ENCODE measurements at places on chromosomes 16 and 17.

- no peak for DNase-seq
Observed at GRCh38 chr17:69143151-69143550, 1.5 kb upstream of the ABCA6 start.

GRCh38 chr17:82933911-82934310, 94.1 kb upstream of the ZNF750 start:
- DNase-seq: no peak

DNA sequence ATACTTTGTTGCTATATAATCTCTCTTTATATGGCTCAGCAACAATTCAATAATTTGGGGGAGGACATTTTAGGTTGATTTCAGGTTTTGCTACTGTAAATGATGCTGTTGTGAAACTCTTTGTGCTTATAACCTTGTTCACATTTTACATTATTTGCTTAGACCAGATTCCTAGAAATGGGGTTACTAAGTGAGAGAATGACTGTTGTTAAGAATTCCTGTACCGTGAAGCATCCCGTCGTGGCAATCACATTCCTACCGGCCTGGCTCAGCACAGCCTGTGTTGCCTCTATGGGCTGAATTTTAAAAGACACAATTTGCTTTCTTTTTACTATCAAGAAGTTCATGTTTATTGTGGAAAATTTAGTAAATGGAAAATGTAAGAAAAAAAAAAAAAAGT, 31.4 kb downstream of the B9D1 start:
- peak; percentile 92 for DNase-seq

- DNase-seq: no peak
Observed at GRCh38 chr17:32494621-32495358, 8.0 kb downstream of the CDK5R1 start.

DNA sequence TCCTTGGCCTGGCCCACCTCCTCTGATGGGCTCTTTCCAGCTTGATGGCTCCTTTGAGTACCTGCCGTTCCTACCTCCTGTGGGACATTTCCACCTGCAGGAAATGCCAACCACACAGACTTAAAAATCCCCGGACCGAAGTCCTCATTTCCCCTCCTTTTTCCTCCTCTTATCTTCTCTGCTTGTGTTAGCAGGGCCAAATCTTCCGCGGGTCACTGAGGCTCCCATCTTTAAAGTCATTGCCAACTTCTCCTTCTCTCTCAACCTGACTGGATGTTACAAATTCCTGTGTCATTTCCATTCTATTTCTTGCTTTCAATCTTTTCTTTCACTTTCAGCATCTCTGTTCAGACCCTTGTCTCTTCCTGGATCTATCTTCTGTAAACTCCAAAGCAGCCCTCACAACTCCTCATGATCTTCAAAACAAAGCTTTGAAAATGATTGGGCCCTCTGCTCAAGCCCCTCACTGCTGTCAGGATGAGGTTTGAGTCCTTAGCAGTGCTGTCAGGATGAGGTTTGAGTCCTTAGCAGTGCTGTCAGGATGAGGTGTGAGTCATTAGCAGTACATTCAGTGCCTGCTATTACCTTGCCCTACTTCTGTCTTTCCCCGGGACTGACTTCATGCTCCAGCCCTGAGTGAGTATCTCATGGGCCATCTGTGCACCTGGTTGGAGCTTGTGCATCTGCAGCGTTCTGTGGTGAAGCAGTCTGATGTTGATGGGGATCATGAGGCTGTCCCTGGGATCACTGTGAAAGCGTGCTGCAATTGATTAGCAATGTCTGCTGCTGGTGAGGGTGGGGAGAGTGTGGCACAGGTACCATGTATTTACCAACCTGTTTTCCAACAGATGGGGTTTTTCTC, 100.1 kb downstream of the IRF8 start:
- no peak for DNase-seq

DNA sequence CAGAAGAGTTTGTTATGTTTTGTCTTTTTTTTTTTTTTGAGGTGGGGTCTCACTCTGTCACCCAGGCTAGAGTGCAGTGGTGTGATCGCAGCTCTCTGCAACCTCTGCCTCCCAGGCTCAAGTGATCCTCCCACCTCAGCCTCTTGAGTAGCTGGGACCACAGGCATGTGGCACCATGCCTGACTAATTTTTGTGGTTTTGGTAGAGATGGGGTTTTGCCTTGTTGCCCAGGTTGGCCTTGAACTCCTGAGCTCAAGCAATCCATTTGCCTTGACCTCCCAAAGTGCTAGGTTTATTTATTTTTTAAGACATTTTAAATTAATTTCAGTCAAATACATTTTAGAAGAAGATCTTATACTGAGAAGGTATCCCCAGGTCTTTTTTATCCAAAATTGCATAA, 366.7 kb downstream of the KCNJ2 start:
- no peak for DNase-seq

- DNase-seq: peak; percentile 89
Observed at GRCh38 chr17:12730931-12731521, 58.3 kb upstream of the ARHGAP44 start.

- no peak for DNase-seq
Observed at GRCh38 chr16:31186930-31187807, 7.2 kb downstream of the FUS start.

DNA sequence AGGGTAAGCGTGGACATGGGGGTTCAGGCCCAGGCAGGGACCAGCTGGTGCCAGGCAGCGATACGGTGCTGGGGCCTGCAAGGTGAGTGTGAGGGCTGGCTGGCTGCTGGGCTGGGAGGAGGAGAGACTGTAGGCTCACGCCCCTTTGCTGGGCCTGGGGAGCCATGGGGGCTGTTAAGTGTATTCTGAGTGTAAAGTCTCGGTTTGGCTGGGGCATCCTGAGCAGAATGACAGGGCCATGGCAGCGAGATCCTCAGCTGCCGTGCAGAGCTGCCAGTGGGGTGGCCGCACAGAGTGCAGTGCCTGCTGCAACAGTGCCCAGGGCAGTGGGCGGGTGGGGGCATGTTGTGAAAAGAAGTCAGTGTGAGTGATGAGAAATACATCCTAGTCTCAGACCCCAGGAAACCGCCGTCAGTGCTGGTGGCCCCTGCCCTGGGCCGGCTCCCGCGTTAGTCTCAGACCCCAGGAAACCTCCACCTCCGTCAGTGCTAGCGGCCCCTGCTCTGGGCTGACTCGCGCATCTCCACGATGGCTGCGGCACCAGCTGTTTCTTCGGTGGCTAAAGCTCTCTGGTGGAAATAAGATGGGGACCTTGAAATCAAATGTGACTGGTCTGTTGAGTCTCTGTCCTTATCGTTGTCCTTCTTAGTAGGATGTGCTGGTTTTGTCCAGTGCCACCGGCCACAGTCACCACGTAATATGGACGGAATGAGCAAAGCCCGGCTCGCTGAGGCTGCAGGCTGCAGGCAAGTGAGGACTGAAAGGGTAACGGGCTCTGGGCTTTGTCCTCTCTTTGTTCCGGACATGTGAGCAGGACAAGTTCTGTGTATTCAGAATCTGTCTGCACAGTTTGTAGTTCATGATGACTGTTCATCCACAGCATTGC, 22.9 kb downstream of the ACSF3 start:
- DNase-seq: no peak

- no peak for DNase-seq
Observed at GRCh38 chr16:6284731-6285130, 1047.9 kb upstream of the RBFOX1 start.

- no peak for DNase-seq
Observed at GRCh38 chr17:53646835-53647234, 175.9 kb upstream of the KIF2B start.

- DNase-seq: no peak
Observed at GRCh38 chr17:56779322-56779721, 54.4 kb downstream of the C17orf67 start.

DNA sequence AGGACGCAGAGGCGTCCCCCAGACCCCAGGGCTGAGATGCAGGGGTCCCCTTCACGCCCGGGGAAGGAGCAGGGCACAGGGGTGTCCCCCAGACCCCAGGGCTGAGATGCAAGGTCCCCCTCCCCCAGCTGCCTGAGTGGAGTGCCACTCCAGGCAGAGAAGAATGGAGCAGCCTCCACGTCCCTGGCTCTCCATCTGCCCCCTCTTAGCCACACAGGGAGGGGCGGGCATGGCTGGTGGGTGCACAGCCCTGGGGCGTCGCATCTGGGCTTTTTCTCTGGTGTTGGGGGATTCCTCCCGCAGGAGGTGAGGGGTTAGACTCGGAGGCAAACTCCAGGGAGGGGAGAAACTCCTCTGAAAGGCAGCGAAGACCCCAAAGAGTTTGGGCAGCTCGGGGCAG, 17.5 kb downstream of the CIBAR2 start:
- no peak for DNase-seq

DNA sequence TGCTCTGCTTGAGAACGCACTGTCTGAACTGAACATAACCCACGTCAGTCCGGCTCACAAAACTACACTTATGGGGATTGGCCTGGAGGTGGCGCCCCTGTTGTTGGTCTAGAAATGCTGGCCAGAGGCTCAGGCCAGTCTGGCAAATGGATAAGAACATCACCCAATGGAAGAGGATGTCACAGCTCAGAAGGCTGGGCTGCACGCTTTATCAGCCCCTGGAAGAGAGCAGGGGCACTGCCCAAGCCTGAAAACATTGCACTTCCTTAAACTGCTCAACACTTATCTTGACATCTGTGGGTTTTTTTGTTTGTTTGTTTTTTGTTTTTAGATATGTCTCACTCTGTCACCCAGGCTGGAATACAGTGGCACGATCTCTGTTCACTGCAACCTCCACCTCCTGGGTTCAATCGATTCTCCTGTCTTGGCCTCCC, 24.8 kb upstream of the BPTF start:
- peak; percentile 77 for DNase-seq

GRCh38 chr16:66521951-66522771, 27.8 kb downstream of the TK2 start:
- peak; percentile 49 for DNase-seq

DNA sequence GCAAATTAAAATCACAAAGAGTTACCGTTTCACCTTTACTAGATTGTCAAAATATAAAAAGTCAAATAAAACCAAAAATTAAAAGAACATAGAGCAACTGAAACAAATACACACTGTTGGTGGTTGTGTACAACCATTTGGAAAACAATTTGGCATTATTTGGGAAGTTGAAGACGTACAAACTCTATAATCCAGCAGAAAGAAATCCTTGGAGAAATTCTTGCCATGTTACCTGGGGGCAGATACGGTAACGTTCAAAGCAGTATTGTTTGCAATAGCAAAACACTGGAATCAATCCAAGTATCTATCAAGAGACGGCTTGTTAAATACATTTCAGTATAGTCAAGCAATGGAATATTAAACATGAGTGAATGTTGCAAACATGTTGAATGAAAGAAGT, 56.7 kb downstream of the TBX4 start:
- no peak for DNase-seq

DNA sequence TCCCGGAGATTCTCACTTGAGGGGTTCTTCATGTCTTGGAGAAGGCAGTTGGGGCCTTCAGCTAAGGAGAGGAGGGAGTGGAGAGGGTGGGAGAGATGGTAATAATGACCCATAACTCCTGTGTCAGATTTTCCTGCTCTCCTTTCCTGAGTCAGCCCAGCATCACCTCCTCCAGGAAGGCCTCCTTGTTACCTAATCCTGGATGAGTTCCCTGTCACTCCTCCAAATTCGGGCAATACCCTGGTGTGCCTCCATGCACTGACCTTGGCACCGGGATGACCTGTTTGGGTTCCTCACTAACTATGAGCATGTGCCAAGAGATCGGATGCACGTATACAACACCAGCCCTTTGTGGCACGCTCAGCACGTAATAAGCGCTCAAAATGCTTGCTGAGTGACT, 38.8 kb downstream of the SDK2 start:
- DNase-seq: no peak

DNA sequence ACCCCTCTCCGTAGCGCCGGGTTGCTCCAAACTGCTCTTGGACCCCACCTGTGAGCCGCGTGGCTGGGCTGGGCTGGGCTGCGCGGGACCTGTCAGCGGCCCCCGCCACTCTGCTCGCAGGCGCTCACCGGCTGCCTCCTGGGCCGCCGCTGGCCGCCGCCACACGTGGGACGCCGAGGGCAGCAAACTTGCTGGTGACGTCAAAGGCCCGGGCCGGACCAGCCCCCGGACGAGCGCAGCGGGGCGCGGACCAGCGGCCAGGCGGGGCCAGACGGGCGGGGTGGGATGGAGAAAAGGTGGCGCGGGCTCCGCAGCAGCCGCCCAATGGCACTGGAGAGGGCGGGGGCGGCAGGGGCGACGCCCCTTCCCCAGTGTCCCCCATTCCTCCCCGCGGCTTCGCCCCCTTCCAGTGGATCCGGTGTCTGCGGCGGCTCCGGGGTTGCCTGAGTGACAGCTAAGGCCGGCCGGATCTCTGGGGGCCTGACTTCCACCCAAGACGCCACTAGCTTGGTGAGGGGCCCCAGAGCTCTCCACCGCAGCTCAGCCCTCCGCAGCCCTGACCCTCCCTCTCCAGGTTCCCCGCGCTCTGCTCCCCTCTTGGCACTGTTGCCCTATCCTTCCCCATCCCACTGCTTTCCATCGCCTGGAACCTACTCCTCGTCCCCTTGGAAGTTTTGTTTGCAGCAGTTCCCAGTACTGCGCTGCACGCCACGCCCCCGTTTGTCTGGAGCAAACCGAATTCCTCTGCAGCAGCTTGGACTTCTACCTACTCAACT, at the start of gene HS3ST3A1:
HS3ST3A1 (minus strand) TSS at position 154 of the 776 bp plus-strand sequence. CDS start 800 bp downstream, outside the sequence.
- peak; percentile 79 for DNase-seq

DNA sequence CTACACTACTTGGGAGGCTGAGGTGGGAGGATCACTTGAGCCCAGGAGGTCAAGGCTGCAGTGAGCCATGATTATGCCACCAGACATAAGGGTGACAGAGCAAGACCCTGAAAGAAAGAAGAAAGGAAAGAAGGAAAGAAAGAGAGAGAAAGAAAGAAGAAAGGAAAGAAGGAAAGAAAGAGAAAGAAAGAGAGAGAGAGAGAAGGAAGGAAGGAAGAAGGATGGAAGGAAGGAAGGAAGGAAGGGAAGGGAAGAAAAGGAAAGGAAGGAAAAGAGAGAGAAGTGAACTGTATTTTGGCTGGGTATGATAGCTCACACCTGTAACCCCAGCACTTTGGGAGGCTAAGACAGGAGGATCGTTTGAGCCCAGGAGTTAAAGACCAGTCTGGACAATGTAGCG, 24.3 kb upstream of the PYY start:
- DNase-seq: no peak

GRCh38 chr16:24845726-24846547, at the start of gene SLC5A11:
Gene SLC5A11 (plus strand): TSS chr16:24845963. CDS start chr16:24858644, 12,681 bp downstream.
- no peak for DNase-seq

- no peak for DNase-seq
Observed at GRCh38 chr16:56354016-56354415, 71.3 kb downstream of the AMFR start.

- DNase-seq: no peak
Observed at GRCh38 chr17:65173284-65173793, 36.2 kb downstream of the RGS9 start.

DNA sequence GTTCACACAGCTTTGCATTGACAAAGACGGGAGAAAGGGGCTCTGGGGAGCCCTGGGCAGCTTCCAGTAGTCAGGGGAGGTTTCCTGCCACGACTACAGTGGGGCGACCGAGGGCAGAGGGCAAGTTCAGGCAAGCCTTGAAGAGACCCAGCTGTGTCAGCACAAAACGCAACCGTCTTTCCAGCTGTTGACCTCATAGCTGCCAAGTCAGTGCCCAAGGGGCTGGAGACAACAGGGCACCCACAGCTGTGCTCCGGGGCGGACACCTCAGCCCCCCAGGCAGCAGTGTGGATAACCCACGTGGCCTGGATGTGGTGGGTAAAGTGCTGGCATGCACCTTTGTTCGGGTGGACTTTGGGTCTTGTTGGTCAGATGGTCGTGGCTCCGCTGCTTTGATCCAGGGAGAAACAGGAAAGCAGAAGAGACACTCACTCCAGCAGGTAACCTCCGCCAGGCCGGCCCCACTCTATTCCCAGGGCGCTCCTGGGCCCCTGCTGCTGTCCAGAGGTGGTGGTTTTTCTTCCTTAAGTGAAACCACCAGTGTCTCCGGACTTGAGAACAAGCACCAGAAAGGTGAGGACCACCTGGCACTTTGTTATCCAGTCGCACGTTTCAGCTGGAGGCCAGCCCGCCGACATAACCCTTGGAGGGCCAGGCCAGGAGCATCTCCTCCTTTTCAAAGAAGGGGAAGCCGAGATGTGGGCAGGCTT, 17.6 kb upstream of the CBX2 start:
- no peak for DNase-seq

All from hepatic stellate cell (primary cell).